CD4-positive, alpha-beta memory T cell (primary cell): ENCODE measurements at places on chromosomes 16 and 17.
A peak's percentile ranks its signal among the peaks of the same experiment; 100 is the strongest.

DNA sequence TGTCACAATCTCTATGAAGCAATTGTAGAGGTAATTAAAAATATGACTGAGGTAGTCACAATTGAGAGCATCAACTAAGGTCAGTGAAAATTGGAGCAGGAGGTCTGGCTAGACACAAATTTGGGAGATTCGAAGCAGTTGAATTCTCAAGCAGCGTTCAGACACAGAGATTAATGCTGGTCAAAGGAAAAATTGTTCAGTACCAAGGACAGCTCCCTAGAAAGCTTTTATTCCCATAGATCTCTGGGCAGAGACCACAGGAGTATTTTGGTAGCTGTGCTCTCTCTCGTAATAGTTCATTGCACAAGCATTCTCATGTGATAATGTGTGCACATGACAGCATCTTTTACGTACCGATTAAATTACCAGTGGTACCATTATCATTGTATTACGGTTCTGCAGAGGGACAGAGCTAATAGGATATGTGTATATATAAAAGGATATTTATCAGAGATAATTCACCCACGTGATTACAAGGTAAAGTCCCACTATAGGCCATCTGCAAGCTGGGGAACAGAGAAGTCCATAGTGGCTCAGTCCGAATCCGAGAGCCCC lies 387.5 kb upstream of the HSBP1 start:
- no peak for DNase-seq

GRCh38 chr17:73423159-73423715 lies 111.4 kb upstream of the CDC42EP4 start:
- DNase-seq, result no peak

DNA sequence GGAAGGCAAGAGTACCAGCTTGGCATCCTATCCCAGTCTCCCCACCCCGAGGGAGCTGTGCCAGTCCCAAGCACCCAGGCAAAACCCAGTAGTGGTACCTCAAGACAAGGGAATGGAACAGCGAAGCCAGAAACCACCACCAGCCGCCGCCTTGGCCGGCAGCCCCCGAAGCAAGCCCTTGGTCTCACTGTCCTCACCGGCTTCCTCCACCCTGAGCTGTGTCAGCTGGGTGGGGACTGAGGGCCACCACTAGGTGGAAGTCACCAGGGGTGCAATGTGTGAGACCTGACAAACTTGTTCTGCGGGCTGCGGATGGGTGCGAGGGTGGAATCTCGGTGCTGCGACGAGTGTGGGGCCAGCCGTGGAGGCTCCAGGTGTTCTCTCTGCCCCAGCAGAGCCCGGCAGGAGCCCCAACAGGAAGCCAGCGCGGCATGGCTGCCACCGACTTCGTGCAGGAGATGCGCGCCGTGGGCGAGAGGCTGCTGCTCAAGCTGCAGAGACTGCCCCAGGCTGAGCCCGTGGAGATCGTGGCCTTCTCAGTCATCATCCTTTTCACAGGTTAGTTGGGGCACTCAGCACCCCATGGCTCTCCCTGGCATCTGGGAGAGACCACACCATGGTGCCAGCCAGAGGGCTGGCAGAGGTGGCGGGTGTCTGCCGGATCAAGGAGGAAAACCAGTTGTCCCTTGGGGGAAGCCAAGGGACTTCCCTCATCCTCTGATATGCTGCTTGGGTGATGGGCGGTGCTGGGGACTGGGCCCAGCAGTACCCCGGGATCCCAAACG lies 6.7 kb downstream of the SMIM5 start:
- DNase-seq, result no peak

DNA sequence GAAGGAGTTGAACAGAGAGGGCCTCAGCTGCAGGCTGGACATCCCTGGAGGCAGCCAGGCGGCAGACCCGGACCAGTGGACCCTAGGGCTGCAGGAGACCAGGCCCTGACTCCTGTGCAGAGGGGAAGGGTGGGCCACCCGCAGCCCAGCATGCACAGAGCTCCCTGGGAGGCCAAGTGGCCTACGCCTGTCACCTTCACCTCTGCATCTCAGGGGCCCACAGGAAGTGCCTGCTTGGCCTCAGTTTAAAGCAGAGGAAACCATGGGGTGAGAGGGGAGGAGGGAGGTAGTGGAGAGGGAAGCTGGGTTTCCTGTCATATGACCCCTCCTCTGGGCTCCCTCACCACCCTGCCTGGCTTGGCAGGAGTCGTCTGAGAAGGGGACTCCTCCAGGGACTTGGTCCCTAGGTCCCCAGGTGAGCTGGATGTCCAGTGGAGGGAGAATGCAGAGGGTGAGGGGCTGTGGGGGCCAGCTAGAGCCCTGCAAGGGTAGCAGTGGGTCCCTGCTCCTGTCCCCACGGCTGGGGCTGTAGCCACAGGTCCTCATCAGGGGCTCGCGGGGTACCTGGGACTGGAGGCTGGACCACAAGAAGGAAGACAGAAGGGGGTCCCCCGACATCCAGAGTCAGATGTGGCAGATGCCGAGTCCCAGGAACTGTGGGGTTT lies at the start of gene TMC8:
TMC8 (plus strand) TSS at position 335 of the 665 bp plus-strand sequence. CDS start 818 bp downstream, outside the sequence.
- peak; percentile 91 for DNase-seq

DNA sequence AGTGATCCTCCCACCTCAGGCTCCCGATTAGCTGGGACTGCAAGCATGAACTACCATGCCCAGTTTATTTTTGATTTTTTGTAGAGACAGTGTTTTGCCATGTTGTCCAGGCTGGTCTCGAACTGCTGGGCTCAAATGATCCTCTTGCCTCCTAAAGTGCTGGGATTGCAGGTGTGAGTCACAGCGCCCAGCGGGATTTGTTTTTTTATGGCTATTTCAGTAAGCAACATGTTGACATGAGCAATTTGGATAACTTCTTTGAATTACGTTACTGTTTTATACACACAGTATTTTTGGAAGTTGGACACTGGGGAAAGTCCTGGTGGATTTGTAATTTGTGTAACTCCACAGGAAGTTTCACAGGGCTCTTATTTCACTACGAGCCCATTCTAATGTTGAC lies 18.5 kb upstream of the RHOT1 start:
- DNase-seq, result no peak

DNA sequence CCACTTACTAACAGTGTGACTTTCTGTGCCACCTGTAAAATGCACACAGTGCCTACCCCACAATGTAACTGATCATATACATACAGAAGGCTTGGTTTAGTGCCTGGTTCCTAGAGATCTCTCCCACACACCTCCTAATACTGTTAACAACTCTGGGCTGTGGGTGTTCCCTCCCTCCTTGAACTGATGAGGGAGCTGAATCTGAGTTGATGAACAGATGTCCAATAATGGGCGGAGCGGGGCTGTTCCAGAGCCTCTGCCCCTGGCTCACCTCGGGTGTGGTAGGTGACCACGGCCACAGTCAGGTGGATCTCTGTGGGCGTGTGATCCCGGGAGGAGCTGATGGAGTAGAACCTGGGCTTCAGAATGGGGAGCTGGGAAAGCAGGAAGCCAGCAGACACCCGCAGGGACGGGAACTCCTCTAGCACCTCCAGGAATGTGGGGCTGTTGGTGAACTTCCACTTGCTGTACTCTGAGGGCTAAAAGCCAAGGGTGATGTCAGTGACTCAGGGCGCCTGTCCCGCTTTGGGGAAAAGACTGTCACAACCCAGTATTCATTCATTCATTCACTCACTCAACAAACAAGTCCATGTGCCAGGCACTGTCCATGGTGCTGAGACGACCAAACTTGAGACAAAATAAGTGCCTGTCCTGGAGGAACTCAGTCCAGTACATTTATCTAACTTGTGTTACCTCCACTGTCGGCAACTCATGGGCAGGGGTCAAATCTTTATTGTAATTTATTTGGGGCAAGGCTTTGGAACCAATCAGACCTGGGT lies 37.6 kb downstream of the NOS2 start:
- no peak for DNase-seq

DNA sequence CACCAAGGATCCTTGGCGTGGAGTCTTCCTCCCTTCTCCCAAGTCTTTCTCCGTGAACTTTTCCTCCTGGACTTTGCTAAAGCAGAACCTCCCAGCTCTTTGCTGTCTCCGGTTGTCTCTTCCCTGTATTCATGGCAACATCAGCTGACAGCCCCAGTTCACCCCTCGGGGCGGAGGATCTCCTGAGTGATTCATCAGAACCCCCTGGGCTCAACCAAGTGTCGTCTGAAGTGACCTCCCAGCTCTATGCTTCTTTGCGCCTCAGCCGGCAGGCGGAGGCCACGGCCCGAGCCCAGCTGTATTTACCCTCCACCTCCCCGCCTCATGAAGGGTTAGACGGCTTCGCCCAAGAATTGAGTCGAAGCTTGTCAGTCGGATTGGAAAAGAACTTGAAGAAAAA lies 943 bp downstream of the CNTROB start:
- no peak for DNase-seq

GRCh38 chr17:30780343-30780742 lies 44.1 kb downstream of the CRLF3 start:
- no peak for DNase-seq

DNA sequence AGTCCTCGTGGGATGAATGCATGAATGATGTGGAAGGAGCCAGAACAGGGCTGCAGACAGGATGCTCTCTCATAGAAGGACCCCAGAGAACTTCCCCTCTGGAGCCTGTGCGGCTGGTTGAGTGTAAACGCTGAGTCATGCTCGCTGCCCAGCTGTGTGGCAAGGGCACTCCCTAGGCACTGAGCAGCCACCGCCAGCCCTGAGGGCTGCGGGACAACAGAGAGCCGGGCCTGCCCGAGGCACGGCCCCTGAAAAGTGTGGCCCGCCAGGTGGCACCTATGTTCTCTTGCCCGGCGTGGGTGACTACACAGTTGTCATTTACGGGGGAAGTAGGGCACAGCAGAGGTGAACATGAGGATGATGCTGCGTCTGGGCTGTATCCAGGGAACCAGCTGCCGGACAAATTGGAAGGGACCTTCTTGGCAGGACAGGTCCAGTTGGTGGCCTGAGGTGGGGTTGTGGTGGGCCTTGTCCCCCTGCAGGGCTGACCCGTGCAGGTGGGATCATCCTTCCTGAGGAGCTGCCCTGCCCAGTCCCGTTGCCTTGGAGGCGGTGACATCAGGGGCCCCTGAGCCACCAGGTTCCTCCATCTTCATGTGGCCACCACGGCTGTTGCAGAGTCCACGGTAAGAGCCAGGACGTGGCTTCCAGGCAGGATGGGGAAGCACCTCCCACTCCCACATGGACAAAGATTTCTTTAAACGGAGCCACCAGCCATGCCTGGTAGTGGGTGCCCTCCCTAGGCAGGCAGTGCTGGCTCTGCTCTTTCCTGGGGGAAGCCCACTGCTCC lies 94.8 kb upstream of the CBX4 start:
- DNase-seq, result no peak

GRCh38 chr17:48031966-48032365 lies 5.6 kb downstream of the COPZ2 start:
- DNase-seq, result no peak

- no peak for DNase-seq
Measured at GRCh38 chr16:77540646-77541045, 105.8 kb upstream of the ADAMTS18 start.

DNA sequence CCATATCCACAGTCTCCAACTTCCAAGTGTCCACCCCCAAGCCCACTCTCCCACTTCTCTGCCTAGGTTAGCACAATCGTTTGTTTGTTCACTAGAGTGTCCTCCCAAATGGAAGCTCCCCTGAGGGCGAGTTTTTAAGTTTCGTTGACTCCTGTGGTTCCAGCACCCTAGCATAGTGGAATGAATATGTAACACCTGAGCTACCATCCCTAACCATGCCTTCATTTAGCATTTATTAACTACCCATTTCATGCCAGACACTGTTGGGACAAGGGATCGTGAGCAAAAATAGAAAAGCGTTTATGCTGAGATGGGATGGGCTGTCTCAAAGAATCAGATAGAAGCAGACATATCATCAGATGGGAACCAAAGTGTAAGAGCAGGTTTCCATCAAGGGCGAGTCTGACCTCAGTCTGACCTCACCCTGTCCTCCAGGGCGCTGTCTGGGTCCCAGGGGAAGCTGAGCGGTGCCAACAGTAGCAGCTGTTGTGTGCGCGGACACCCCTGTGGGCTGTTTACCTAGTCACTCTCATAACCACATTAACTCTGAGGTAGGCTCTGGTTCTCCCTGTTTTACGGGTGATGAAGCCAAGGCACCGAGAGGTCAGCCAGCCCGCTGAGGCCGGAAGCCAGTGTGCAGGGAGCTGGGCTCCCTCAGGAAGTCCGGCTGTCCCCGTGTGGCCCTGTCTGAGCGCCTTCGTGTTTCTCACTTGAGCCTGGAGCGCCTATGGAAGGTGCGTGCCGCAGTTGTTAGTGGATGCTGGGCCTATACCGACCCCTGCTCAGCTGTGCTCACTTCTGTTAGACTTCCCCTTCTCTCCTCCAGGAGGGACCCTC lies 6.2 kb downstream of the CNP start:
- no peak for DNase-seq

DNA sequence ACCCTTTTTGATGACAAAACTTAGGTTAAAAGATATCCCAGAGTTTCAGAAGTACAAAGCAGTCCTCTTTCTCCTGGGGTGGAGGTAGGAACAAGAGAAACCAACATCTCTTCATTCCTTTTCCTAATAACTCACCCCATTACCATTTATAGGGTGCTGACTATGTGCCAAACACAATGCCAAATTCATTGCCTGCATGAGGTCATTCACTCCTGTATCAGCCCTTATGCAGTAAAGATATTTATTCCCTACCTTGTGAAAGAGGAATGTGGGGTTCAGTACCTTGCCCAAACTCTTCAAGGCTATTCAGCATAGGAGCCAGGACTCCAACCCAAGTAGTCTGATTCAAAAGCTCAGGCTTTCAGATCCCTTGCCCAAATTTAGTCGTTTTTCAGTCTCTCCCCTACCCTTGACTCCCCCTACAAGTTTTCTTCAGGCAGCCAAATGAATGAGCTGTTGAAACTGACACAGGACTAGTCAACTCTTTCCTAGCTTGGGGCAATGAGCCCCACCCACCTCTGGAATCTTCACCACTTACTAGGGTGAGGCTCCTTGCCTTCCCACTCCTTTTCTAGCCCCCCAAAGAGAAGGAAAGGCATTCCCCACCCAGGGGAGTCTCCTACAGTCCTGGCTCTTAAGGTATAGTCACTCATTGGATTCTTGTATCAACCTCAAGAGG lies 5.9 kb downstream of the KRT14 start:
- DNase-seq, result no peak

DNA sequence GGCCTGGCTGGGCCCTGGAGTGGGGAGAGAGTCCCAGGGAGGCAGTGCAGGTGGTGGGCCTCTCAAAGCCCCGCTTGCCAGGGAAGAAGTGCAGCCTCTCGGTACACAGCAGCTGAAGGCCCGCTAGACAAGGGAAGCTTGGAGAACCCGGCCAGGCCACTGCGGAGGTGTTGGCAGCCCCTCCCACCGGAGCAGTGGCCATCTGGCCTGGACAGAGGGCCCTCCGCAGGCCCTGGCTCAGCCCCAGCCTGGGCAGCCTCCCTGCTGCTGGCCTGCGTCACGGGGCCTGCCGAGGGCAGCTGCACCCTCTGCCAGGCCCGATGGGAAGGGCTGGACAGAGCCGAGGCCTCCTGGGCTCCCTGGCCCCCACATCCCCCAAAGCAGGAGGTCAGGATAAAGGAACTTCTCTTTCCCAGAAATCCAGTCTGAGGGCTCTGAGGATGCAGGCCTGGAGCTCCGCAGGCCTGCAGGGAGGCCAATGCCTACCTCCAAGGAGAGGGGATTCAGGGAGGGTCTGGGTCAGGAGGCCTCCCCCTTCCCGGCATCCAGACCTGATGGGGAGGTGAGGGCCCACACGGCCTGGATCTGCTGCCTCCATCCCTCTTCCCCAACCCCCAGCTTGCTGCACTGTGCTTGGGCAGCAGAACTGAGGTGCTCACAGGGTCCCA lies 4.3 kb downstream of the SPPL2C start:
- no peak for DNase-seq

GRCh38 chr17:50807009-50807408 lies 28.4 kb upstream of the WFIKKN2 start:
- DNase-seq, result no peak
